Suppressor macrophage (primary cell): ENCODE measurements at places on chromosomes 16 and 17.
A peak's percentile ranks its signal among the peaks of the same experiment; 100 is the strongest.

DNA sequence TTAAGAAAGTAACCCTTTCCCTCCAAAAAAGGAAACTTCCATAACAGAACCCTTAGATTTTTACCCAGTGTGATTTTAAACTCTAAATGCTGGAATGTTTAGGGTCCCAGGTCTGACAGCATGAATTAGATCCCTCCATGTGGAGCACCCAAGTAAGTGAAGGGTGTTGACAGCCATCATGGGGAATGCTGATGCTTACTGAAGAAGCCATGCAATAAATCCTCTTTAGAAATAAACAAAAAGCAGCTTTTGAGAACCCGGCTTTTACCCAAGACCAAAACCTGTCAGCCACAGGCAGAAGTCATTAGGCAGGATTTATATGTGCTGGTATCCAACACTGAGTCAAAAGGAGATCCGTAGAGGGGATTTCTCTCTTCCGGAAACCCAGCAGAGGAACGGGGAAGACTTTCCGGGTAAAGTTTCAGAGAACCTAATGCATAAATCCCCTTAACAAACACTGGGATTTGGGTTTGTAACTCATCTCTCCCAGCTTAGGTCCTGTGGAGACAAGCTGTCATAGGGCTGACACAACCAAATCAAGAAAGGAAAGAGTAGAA is 287.5 kb downstream of the IRX3 start:
- no peak for DNase-seq

DNA sequence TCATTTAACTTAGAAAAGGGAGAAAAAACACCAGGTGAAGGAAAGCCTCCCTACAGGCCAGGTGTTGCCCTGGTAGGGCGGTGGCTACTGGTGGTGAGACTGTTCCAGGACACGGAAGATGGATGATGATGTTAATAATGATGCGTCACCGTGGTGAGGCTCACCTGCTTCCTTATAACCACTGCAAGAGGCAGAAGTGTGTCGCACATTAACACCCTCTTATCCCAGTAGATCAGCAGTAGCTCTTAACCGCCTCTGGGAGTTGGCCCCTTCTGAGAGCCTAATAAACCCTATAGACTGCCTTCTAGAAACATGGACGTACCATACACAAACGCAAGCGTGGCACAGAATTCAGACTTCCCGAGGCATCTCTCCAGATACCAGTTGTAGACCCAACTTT is 7.8 kb downstream of the BFAR start:
- no peak for DNase-seq

- DNase-seq = no peak
Observed at GRCh38 chr17:47205419-47205963, 3.7 kb upstream of the MYL4 start.

DNA sequence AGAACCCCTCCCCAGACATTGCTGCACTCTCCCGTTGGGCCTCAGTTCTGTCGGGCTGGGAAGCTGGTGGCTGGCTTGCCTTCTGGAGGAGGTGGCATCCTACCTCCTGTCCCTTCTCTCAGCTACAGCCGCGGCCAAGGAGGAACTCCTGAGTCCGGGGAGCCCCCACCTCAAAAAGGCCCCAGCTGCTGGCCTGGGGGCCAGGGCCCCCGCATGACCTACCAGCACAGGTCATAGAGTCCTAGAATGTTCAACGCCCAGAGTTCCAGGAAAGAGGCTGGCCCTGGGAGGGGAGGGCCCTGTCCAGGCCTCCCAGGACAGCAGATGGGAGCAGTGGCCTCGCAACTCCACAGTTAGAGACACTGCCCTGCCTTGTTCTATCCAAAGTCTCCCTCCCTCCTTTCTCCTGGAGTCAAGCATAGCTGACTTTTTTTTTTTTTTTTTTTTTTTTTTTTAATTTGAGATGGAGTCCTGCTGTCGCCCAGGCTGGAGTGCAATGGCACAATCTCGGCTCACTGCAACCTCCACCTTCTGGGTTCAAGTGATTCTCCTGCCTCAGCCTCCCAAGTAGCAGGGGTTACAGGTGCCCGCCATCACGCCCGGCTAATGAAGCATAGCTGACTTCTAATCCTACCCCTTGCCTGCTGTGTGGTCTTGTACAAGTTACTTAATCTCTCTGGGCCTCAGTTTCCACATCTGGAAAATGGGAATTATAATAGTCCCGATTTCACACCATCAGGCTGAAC is 7.1 kb downstream of the CARHSP1 start:
- DNase-seq = no peak

- DNase-seq = no peak
Observed at GRCh38 chr16:77913738-77914253, 108.6 kb upstream of the CLEC3A start.

DNA sequence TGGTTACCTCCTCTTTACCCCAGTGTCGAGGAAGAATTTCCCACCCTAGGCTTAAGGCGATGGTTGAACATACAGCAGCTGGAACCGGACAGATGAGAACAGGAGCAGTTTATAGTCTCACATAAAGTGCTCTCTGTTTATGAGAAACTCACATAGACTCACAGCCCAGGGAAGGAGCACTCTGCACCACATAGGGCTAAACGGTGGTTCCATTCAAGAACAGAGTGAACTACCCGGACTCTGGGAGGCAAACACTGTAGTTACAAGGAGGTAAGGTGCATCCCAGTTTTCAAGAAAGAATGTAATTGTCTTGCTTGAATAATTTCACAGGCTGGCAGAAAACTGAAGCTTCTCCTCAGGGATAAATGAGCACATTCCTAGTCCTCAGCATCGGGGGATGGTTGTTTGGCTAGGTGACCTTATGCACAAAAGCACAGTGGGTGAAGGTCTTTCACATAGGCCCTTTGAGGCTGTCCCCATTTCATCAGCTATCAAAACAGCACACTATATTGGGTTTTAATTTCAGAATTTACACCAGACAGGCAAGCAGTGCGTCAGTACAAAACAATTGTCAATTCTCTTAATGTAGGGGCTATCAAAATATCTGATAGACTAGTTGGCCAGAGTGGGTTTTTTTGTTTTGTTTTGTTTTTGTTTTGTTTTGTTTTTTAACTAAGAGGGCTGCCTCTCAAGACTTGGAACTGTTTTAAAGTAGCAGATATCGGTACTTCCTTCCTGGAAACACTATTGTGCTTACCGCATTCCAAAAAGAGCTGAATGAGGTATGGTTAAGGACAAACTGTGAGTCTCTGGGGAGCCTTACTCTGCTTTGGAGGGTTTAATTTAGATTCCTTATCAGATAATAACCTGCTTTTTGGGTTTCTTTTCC is 918.1 kb upstream of the CDH8 start:
- DNase-seq = no peak

DNA sequence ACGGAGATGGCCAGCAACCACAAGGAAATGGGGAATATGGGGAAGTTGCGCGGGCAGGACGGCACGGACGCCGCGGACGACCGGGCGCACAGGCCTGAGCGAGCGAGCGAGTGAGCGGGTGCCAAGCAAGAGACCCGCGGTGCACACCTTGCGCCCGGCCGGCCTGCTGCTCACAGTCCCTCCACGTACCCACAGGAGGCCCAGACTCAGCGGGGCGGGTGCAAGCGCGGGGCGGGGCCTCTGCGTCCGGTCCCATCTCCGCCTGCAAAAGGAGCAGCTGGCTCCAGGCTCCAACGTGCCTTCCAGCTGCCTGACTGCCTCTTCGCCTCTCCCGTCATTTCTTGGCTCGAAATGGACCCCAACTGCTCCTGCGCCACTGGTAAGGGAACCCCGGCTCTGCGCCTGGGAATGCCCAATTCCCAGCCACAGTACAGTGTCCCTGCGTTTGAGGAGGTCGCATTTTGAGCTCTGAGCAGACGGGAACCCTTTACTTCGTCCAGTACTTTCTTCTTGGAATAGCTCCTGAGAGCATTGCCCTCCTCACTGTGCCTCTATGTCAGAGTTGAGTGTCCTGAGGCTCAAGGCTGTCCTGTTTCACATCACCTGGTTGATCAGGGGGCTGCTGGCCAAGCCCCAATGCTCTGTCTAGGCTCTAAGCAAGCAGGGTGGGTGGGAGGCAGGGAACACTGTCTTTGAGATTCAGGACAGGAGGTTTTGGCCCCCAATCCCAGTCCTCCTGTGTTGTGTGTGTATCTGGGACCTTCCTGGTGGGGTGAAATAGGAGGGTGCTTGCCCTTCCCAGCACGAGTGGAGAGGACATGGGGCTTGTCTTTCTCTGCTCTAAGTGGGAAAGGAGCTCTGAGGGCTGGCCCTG is 8.1 kb upstream of the MT1E start:
- DNase-seq = peak; percentile 55

- no peak for DNase-seq
Observed at GRCh38 chr17:50175035-50175807, 9.4 kb downstream of the SGCA start.

DNA sequence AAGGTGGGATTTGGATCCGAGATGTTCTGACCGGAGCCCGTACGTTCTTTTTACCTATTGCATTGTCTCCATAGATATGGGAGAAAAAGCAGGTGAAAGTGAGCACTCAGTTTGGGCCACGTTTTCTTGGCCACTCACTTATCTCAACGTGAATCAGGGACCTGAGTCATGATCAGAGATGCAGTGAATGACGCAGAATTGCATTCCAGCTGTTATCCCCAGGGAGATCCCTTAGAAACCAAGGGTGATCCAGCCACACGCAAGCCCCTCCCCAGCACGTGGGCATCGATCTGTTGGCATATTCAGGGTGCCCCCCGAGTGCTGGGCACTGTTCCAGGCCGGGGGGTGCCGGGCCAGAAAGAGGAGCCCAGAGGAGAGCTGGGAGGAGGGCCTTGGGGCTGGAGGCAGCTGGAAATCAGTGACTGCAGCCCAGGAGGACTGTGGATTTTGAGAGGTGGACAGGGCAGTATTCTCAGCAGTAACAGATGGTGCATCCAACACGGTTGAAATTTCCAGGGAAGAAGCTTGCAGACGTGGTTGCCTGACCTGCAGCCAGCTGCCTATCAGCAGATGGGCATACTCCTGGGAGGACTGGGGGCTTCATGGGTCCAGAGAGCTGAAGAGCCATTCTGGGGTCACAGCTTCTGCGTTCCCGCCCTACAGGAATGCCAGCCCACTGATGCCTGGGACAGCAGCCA is 87.2 kb upstream of the CACNG5 start:
- no peak for DNase-seq

DNA sequence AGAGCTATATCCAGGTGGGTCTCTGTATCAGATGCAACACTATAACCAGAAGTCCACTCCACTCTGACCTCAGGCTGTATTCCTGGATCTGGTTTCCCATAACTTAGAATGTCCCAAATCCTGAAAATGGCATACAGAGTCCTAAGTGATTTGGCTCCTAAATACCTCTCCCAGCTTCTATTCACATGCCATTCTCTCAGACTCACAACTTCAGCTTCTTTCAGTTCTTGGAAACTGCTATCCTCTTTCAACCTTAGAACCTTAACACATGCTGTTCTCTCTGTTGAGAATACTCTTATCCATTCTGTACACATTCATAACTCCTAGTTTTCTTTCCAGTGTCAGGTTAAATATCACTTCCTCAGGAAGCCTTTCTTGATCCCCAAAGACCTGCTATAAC is 132.0 kb downstream of the BRIP1 start:
- no peak for DNase-seq
